ENCODE measurements at places on chromosomes 11 and 22.
A peak's percentile ranks its signal among the peaks of the same experiment; 100 is the strongest.

- peak; percentile 60 for DNase-seq
Observed at GRCh38 chr22:36144886-36145541, 15.5 kb downstream of the APOL3 start.

GRCh38 chr11:10314199-10315072 lies 9.6 kb downstream of the ADM start:
- DNase-seq, result peak; percentile 47

DNA sequence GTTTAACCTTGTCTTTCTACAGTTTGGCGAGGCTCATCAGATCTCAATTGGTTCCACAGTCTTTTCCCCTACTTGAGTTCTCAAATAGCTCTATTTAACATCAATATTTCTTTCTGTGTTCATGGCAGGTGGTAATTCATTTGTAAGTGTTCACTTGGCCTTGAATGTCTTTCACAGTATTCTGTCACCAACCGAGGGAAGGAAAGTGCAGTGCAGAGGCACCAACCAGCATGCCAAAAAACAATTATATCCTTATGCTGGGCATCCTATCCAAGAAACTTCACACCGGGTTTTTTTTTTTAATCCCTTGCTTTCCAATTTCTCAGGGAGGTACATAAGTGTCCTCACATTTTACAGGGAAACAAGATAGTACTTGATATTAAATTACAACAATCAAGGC lies 55.0 kb upstream of the ZC3H12C start:
- no peak for DNase-seq

- DNase-seq, result no peak
Observed at GRCh38 chr11:18347471-18348125, 25.2 kb downstream of the GTF2H1 start.

DNA sequence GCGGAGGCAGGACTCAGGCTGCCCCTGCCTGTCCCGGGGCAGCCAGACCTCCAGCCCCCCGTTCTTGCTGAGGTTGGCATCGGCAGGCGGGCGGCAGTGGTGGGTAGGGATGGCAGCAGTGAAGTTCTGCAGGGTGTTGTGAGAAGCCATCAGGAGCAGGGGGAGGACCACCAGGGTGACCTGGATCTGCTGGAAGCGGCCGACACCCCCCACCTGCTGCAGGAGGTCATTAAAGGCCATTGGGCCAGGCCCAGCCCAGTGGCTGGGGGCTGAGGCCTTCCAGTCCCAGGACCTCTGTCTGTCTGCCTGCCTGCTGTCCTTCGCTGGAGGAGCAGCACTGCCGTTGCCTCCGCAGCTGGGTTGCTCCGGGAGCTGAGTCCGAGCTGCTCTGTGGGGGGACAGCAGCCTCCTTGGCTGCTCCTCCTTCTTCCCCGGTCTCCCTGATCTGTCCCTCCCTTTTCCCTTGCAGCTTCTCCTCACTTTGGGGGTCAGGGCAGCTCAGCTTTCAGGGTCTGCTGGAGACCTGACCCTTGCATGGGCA lies at the start of gene SLC22A6:
Gene SLC22A6, minus strand, starts transcription at position 517 of the 541 bp plus-strand sequence. Its CDS starts 277 bp downstream, at position 240.
- no peak for DNase-seq

DNA sequence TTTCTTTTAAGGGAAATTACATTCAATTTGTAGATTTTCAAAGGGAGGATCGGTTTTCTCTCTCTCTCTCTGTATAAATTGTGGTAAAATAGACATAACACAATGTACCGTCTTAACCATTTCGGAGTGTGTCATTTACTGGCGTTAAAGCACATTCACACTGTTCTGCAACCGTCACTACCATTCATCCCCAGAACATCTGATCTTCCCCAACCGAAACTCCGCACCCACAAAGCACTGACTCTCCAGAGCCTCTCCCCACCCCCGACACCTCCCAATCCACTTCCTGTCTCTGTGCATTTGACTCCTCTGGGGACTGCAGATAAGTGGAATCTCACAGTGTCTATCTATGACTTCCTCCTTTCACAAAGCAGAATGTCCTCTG lies 15.9 kb upstream of the GRAMD4 start:
- no peak for DNase-seq

DNA sequence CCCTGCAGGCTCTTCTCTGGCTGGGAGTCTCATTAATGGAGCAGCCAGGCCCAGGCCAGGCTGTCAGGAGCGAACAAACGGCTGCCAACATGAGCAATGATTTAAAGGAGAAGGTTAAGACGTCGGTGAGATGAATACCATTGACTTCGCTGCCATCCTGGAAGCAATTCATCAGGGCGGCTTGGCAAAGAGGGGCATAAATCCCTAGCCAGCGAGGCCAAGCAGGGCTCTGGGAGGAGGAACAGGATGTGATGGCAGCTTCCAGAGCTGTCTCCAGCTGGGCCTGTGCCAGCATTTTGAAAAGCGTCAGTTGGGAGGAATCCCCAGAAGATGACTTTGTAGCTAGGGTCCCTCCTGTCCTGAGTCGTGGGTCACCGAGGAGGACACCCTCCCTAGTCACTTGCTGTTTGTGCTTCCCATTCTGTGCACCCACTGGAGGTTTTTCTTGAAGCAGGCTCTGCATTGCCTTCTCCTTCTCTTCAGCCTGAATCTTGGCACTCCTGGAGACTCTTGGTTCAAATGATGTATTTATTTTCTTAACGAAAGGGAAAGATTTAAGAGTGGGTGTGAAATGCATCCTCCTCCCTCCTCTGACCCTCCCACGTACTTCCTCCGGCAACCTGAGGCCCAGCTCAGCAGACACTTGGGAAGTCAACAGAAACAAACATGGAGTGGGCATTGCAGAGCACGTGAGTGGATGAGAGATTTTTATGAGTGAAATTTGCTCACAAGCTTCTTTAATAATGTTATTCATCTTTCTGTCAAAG lies 476.3 kb upstream of the CADM1 start:
- no peak for DNase-seq

GRCh38 chr11:73218830-73219215 lies 742 bp downstream of the P2RY2 start:
- no peak for DNase-seq

- DNase-seq, result no peak
Observed at GRCh38 chr11:538431-539051, 1.2 kb downstream of the LRRC56 start.

GRCh38 chr22:22802339-22802970 lies 85.2 kb upstream of the IGLL5 start:
- DNase-seq, result peak; percentile 55

- peak; percentile 90 for DNase-seq
Observed at GRCh38 chr11:1652771-1653540, 23.4 kb downstream of the KRTAP5-5 start.

GRCh38 chr22:23692598-23693291 lies 1.9 kb downstream of the RGL4 start:
- DNase-seq, result no peak

GRCh38 chr11:86152901-86153300 lies 84.0 kb upstream of the PICALM start:
- no peak for DNase-seq

- DNase-seq, result peak; percentile 56
Observed at GRCh38 chr11:20353829-20354434, 9.6 kb upstream of the HTATIP2 start.

DNA sequence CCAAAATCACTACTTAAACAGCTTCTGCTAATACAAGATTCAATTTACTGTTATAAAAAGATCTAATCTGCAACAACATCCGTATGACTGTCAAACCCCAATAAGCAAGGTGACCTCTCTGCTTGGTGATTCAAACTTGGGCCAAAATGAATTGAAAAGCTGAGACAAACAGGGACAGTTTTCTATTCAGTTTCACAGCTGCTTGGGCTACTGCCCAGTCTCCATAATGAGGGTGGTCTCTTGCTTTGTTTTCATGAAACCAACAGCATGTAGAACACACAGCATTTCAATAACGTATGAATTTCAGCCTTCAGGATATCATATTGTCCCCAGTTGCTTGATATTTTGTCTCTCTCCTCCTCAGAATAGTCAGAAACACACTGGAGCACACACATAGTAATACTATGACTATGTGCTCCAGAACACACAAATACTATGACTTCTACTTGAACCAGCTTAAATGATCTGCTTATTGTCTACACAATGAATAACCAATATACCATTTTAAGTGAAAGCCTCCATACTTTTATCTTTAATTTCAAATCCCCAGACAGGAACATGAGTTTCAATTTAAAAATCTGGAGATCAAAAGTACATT lies 285.0 kb downstream of the TTC28 start:
- no peak for DNase-seq

DNA sequence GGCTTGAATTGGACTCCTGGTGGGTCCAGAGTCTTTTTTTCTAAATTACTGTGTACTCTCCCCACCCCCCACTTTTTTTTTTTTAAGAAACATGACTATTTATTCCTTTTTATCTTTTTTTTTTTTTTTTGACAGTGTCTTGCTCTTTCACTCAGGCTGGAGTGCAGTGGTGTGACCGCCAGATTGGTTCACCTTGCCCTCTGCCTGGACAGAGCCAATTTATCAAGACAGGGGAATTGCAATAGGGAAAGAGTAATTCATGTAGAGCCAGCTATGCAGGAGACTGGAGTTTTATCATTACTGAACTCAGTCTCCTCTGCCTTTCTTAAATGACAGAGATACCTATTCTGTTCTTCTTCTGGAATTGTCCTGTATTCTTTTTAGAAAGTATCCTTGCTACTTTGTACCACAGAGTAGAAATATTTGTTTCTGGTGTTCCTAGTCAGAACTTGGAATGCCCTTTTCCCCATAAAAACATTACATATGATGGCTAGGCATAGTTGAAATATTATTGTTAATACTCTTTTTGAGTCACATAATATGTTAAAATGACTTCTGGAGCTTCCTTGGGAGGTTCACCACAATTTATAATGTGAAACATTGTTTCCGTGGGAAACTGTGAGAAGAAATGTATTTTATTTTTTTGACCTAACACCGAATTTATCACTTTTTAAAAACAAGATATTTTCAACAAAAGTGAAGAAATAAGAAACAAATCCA lies 95.6 kb downstream of the UVRAG start:
- no peak for DNase-seq

DNA sequence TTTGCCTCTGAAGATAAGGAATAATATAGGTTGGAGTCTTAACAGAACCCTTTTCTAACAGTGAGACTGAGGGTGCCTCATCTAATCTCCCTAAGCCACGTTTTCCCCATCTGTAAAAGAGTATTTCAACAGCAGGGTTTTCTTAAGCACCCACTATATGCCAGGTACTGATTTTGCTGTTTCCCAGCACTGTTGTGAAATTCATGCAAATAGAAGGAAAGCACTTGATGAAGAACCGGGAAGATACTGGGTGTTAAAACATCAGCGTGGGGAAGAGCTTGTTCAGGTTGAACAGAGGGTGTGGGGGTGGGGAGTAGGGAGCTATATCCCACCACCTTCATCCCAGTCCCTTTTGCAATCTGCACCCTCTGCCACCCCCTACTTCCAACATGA lies 2.8 kb downstream of the HMOX1 start:
- DNase-seq, result no peak

DNA sequence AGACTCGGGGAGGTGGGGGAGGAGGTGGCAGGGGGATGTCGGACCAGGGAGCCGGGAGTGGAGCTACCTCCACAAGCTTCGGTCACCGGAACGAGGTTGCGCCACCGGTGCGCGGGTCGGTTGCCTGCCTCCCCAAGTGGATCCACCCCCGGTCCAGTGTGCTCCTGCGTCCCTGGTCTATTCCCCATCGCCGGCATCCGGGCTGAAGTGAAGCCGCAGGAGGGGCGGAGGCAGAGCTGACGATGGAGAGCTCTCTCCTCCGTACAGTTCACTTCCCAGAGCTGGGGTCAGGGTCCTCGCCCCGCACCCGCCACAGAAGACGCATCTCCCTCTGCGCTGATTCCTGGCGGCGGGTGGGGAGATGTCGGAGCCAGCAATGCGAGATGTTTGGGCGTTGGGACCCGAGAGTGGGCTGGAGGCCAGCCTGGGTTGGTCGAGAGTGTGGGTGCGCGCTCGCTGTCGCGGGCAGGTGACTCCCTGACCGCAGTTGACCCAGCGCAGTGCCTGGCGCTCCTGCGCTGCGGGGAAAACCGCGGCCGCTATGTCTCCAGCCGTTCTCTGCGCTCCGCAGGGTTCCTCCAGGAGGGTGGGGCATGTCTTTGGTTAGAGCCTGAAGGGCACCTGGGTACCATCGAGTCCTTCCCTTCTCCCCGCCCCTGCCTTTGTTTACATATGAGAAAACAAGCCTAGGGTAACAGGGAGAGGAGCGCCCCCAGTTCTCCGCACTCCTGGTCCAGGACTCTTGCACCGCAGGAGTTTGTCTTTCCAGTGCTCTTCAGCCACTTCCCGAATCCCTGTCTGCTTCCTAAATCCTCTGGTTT lies 1.7 kb downstream of the C11orf96 start:
- no peak for DNase-seq

GRCh38 chr11:64776425-64776824 lies 1.9 kb downstream of the SF1 start:
- DNase-seq, result no peak

GRCh38 chr11:62555464-62556107 lies 9.0 kb upstream of the AHNAK start:
- no peak for DNase-seq

GRCh38 chr11:1352696-1353382 lies 36.9 kb upstream of the BRSK2 start:
- DNase-seq, result no peak
